CD4-positive, alpha-beta T cell treated with Interleukin-15 for 1 hour (primary cell): ENCODE measurements at places on chromosomes 6 and 20.

DNA sequence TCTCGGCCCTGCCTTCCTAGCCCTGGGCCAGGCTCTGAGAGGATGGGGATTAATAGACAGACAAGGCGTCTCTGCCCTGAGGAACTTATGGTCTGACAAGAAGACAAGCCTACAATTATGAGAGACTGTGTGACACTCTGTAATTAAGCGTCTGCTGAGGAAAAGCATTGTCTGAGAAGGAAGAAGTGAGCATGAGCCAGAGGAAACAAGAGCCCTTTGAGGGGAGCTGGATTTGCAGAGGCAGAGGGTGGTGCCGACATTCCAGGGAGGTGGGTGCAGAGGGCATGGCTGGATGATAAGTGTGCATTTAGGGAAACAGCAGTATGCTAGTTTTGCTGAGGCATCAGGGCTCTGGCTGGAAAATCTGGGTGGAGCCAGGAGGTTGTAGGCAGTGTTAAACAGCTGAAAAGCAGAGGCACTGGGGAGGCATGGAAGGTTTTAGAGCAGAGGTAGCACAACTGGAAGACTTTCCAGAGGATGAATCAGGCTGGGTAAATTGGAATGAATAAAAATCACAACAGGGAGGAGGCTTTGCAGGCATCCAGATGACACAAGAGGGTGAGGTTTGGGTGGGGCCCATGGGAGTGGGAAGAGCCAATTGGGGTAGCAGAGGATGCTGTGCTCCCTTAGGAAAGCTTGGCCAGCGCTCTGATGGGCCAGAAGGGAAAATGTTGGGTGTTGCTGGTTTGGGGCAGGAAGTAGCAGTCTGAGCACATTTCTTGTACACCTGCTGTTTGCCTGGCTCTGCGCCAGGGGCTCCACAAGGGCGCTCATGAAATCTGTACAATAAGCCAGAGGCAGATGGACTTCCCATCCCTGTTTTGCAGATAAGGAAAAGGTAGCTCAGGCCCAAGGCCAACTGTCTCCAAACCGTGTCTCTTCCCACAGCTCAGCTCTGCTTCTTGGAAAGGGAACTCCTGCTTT lies 74.0 kb upstream of the MYL9 start:
- DNase-seq: peak; percentile 43

- DNase-seq: no peak
These were observed 79.7 kb downstream of the MMS22L start for GRCh38 chr6:97203343-97203742.

- DNase-seq: no peak
These were observed 102.8 kb downstream of the TMEM242 start for GRCh38 chr6:157220485-157220884.

DNA sequence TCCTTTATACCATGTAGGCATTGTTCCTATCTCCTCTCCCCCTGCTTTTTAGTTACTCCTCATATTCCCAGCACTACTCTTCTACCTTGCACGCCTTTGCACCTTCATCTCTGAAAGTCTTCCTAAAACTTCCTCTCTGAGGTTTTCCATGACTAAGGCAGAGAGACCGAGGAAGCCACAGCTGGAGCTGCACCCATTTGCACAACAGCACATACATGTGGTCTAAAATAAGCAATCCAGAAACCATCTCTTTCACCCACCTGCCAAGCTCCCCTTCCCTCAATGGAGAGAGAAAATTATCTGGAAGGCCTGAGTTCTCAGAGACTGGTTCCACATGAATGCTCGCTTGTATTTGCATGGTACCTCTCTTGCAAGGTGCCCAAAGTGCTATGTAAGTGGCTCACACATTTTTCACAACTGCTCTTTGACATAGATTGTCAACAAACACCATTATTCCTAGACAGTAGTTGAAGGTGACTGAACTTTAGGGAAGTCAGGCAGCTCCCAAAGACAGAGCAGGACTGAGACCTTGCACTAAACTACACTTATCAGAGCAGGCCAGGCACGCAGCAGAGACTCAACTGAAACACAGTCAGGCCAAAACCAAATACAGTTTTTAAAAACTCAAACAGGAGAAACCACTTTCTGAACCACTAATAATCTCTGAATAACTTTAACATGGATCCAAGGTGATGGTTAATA lies 313.2 kb downstream of the TFAP2A start:
- no peak for DNase-seq

DNA sequence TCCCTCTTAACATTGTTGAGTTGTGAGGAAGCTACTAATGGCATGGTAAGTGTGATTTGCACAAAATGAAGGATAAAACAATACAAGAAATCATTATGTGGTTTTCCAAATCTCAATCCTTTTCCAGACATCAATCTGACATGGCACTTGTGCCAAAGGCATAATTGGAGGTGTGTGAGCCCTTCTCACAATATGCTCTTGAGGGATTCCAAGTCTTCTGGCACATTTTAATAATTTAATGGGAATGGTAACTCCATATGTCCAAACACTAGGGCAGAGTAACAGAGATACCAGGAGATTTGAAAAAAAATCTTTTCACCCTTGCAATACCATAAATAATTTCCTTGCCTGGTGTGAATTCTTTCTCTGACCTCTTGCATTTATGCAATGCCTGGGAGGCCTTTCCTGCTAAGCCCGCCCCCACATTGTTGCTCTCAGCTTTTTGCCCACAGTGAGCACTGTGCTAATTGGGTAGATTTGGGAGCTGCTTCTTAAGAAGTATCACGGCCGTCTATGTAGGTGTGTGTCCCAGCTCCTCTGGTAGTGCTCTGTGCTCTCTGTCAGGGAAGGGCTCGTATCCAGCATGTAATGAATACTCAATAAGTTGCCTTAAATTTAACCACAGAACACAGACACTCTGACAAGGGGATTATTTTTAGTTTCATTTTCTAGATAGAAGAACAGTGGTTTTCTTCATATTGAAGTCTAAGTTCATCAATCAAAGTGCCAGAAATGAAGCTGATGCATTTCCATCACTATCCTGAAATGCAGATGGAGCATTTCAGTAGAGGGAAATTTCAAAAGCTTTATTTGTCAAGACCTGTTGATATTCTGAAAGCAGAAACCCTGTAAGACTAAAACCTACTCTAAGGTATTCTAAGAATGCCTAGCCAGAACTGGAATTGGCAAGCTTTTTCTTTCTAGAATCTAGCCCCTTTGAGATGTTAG lies 54.4 kb upstream of the CEP85L start:
- no peak for DNase-seq

DNA sequence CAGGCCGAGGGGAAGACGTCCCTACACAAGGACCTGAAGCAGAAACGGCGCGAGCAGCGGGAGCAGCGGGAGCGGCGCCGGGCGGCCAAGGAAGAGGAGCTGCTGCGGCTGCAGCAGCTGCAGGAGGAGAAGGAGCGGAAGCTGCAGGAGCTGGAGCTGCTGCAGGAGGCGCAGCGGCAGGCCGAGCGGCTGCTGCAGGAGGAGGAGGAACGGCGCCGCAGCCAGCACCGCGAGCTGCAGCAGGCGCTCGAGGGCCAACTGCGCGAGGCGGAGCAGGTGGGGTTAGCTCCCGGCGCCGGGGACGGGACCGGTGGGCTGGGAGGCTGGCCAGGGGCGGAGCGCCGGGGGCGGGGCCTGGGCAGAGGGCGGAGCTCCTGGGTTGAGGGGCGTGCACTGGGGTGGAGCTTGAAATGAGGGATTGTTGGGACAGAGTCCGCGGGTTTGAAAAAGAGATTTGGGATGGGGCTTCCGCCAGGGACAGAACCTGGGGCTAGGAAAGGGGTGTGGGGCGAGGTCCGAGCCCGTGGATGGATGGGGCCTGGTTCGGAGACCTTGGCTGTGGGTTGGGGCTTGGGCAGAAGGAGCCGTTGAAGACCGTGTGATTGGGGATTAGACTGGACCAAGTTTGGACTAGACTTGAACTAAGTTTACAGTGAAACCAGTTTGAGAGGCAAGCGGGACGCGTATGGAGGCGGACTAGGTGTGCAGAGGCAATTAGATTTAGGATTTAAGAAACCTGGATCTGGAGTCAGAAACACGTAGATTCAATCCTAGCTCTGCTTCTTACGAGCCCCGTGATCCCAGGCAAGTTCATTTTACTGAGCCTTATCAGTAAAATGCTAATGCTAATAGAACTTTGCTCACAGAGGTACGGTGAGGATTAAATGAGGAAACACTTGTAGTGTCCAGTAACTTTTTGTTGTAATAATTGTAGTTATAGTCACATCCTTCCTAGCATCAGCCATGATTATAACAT lies 20.9 kb downstream of the DEF6 start:
- DNase-seq: no peak

- no peak for DNase-seq
These were observed 37.3 kb upstream of the SLC22A1 start for GRCh38 chr6:160084198-160084776.

DNA sequence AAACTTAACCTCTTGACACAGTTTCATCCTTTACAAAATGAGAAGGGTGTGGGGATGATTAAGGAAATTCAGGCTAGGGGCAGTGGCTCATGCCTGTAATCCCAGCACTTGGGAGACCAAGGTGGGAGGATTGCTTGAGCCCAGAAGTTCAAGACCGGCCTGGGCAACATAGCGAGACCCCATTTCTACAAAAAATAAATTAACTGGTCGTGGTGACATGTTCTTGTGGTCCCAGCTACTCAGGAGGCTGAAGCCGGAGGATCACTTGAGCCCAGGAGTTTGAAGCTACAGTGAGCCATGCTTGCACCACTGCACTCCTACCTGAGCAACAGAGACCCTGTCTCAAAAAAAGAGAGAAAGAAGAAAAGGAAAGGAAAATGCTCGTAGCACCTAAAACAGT lies 9.0 kb downstream of the ZSWIM3 start:
- DNase-seq: no peak

DNA sequence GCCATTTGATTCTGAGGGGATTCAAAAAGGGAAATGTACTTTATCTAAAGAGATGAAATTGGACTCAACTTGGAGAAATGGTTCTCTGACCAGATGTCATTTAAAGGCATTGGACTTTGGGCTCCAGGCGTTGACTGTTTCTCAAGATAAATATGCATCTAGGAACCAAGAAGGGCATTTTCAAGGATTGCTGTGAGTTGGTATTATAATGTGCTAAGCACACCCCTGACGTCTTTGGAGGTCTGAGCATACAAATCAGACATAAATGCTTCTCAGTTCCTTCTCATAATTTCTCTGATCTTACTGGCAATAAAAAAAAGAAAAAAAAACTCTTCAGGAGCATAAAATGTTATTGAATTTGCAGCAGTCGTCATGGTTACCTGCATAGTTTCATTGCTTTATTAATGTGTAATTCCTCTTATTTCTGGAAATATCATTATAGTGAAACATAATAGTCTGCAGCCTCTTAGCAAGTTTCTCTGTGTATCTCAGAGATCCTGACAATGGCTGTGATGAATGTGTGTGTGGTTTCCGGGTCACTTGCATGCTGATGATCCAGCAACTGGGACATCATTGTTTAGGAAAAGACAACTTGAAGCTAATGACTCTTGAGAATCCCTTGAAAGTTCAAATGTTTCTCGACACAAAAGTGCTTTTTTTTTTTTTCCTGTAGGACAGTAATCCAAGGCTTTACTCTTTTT lies 136.0 kb downstream of the AIG1 start:
- no peak for DNase-seq

GRCh38 chr6:125363039-125363823 lies 61.5 kb upstream of the HDDC2 start:
- no peak for DNase-seq

GRCh38 chr6:7900621-7901020 lies 10.0 kb downstream of the TXNDC5 start:
- no peak for DNase-seq

- no peak for DNase-seq
These were observed 27.7 kb upstream of the PTPN1 start for GRCh38 chr20:50482396-50482981.

DNA sequence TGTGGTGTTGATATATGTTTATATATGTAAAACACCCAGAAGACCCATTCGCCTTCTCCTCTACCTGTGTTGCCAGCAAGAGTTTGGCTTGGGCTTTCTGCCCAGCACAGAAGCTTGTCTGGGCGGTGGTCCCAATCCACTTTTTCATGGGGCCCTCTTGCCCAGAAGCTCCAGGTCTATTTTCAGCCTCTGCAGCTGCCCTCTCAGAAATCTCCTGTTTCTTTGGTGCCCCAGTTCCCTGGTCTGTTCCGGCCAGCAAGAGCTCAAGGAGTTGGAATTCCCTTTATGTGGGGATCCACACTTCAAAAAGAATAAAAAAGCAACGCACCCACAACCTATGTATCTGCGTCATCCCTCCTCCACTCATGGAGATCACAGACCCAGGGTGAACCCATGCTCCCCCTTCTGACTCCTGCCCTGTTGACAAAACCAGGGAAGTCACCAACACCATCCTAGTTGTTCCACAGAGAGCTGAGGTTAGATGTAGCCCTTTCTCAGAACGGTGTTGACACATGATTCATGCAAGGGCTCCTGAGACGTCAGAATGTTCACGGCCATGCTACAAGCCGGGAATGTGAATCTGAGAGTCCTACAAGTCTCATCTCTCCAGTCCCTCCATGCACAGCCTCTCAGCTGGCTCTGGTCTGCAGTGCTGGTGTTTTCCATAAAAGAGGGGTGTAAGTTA lies 156.8 kb upstream of the RIN2 start:
- no peak for DNase-seq

- no peak for DNase-seq
These were observed 243.5 kb upstream of the HS3ST5 start for GRCh38 chr6:114586298-114586697.

GRCh38 chr20:51622004-51622874 lies 79.7 kb upstream of the NFATC2 start:
- DNase-seq: no peak

DNA sequence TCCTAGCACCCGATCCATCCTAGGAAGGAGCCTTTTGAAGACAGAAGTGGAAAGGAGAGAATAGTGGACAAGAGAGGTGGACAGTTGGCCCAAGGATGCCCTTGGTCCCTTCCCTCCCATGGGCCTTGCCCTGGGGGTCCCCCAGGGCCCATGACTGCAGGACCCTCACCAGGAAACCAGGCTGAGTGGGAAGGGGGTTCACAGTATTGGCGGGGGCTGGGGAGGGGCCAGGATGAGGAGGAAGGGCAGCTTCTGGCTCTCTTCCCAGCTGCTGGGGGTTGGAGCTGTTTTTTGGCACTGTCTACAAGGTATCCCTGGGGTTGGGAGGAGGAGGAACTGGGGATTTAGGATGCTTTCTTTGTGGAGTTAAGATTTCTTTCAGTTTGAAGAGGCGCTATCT lies 4.0 kb upstream of the DSN1 start:
- DNase-seq: no peak

- DNase-seq: no peak
These were observed 188.4 kb upstream of the PHACTR1 start for GRCh38 chr6:12528136-12528535.

DNA sequence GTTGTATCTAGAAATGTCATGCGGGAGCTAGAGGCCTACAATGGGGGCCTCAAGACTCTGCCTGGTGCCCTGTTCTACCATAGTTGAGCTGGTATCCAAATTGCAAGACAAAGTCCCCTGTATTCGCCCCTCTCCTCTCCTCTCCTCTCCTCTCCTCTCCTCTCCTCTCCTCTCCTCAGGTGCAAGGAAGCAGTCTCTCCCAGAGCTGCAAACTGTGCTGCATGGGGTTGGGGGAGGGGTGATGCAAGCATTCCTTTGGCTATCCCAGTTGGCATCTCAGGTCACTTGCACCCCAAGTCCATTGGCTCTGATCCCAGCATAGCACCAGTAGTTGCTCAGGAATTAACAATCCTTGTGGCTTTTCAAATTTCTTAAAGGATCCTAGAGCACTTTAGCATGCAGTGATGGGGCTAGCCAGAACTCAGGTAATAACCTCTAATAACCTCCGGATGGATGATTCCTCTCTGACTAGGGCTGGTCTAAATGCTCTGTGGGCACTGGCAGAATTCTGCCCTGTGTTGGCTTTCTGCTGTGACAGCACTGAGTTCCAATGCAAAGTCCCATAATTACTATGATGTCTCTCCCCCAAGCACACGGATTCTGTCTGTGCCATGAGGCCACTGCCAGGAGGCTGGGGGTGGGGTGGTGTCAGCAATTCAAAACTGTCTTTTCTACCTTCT lies 35.3 kb downstream of the TAF11 start:
- DNase-seq: no peak
